Breast epithelium (tissue), 4 donors: ENCODE measurements at places on chromosomes 3 and 15.
A peak's percentile ranks its signal among the peaks of the same experiment; 100 is the strongest.

- DNase-seq = no peak
Observed at GRCh38 chr15:81532001-81532400, 158.0 kb upstream of the TMC3 start.

- DNase-seq = no peak
Observed at GRCh38 chr3:72587282-72587681, 261.0 kb downstream of the SHQ1 start.

DNA sequence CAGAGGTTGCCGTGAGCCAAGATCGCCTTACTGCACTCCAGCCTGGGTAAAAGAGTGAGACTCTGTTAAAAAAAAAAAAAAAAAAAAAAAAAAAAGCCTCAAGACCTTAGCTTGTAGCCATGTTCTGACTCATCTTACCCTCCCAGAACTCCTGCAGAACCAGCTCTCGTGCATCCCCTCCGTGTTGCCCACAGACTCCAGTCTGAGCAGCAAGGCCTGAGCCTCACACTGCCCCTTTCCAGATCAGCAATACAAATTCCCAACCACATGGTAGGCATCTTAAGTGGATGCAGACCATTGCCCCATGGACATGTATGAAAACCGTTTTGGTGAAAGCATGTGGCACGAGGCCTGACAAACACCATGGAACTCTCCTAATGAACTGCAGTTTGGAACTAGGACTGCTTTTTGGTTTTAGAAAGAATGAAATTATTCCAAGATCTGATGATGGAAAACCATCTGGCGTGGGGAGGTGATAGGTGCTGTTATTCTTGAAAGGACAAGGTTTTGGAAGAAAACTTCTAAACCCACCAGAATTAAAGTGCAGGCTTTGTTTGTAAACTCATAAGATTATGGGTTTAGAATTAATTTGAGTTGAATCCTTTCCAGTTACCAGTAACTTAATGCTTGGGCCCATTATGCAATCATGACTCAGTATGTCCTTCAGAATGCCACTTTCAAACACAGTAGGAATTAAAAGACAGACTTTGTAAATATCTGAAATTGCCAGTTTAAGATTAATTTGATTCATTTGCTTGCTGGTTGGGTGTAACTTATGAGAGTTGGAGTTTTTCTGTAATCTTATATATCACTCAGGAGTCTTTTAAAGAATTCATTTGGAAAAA, 163.7 kb upstream of the LRTM1 start:
- no peak for DNase-seq

DNA sequence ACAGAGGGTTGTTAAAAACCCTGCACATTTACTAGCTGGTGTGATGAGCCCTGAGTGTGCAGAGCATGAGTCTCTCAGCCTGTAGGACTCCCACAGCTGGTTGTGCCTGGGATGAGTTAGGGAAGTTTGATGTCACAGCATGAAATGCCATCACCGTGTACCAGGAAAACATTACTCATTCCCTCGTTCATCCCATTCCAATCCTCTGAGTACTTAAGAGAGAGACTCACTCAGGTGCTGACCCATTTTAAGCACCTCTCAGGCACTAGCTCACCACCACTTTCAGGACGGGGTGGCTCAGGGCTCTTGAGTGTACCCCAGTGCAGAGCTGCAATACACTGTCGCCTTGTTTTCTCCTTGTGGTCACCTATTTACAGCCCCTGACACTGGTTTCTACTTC, 18.7 kb downstream of the MGLL start:
- no peak for DNase-seq

DNA sequence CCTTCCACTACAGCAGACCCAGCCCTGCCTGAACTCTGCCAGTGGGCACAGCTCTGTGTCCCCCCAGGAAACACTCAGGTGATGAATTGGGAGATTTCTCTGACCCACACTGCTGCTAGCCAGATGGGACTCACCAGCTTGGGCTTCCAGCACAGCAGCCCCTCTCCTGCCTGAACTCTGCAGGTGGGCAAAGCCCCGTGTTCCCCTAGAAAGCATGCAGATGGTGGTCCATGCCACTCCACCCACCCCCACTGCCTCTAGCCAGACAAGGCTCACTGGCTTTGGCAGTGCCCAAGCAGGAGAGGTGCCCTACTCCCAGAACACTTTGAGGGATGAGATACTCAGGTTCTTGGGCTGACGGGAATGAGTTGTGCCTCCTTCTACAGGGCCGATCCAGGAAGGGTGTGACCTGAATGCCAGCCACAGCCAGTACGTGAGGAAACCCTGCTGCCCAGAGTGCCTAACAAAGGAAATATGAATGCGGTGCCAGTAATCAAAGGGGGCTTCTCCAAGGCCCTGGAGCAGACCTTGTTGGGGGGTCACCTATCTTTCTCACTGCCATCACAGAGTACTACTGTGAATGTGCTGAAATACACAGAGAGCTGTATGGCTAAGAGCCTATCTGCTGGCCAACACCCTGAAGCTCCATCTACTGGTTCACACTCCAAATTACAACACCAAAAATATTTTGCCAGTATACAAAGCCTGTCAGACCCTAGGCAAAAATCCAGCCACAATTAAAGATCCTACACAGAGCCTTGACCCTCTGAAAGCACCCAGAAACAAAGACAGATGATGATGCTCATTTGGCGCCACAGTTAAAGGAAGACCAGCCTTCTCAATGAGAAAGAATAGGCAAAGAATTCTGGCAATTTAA, 61.9 kb downstream of the BTLA start:
- no peak for DNase-seq

- DNase-seq = peak; percentile 54
Observed at GRCh38 chr3:36944641-36945270, at the start of gene TRANK1. Gene TRANK1 (minus strand): TSS chr3:36945054. CDS start chr3:36944809, 245 bp downstream.

- no peak for DNase-seq
Observed at GRCh38 chr15:60787837-60788691, 309.1 kb upstream of the ICE2 start.

DNA sequence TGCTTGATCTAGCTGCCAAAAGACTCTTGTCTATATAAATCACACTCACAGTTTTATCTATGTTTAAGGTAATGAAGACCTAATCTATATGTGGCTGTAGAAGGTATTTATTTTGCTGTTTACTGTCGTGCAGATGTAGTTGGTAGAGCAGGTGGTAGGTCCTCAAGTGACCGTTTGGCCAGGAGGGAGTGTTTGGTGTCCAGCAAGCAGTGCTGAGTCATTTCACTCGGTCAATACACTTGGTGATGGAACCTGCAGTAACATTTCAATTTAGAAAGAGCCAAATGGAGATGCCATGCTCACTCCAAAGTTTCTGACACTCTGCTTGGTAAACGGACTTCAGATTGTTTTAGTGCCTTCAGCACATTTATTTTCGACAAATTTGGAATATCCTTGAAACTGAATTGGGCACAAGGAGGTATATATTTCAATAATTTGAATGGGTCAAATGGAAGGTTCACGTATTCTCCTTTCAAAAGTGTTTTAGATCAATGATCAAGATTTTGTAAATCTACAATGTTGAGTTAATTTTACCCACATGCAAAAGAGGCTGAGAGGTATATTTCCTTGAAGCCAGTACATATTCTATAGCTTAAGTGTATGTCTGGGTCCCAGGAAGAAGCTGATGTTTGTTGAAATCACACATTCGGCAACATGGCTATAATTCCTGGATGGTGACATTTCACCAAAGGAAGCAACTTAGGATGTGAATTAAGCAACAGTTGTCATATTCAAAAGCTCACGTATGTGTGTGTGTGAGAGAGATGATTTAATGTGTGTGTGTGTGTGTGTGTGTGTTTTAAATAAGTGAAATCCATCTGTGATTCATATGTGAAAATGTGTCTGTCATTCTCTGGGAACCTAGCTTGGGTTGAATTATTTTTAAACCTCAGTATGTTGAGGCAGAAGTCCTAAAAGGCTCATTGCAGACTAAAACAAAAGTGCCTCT, 7.7 kb upstream of the CX3CR1 start:
- no peak for DNase-seq

- no peak for DNase-seq
Observed at GRCh38 chr15:86077070-86077469, 2.6 kb upstream of the AGBL1 start.

GRCh38 chr15:66936861-66937582, 128.4 kb upstream of the SMAD3 start:
- DNase-seq = no peak

GRCh38 chr15:25182098-25182478, 227.3 kb downstream of the SNRPN start:
- DNase-seq = peak; percentile 5

DNA sequence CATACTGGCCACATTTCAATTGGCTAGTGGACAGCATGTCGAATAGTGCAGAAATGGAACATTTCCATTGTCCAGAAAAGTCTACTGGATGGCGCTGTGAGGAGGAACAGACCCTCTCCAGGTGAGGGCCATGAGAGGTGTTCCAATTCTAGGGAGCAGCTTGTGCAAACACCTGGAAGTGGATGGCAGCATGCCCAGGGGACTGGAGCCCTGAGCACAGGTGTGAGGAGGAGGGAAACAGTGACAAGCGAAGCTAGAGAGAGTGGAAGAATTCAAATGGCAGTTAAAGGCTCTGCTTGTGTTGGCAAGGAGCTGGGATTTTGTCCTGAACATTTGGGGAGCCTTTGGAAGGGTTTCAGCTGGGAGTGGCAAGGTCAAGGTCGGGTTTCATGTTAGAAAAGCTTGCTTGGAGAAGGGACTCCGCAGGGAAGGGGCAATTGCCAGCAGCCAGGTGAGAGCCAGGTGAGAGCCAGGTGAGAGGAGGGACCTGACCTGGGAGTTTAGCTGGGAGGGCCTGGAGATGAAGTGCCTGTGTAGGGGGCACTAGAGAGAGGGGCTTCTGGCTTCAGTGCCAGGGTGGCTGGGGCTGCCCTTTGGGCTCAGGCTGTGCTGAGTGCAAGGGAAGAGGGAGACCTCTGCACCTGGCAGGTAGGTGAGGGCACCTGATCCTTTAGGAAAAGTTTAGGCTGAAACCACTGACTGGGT, 93.8 kb downstream of the LINGO1 start:
- DNase-seq = peak; percentile 41

GRCh38 chr15:59689626-59690236, 611 bp upstream of the BNIP2 start:
- peak; percentile 88 for DNase-seq

GRCh38 chr15:97470417-97470816, 490.1 kb upstream of the ARRDC4 start:
- no peak for DNase-seq

DNA sequence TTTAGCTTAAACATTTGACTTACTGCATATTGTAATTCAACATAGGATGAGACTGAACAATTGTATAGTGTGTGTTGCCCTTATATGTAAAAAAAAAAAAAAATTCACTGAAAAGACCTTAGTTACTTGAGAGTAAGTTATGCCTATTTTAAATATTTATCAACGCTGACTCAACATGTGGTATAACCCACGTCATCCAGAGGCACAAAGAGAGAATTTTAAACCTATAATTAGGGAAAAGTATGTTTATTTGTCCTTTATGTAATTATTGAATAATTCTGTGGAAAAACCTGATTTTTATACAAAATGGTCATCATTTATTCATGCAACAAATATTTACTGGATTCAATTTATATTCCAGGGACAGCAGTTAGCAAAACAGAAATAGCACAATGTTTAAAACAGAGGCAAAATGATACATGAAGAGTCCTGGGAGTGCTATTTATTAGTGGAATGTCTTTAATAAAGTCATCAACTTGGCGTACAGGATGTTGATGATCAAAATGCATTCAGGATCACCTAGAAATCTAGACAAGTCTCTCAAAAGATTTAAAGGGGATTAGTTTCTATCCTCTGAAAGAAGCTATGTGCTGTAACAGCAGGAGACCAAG, 223.7 kb downstream of the PCCB start:
- DNase-seq = no peak

GRCh38 chr15:85956532-85957275, 123.0 kb upstream of the AGBL1 start:
- DNase-seq = no peak

- DNase-seq = peak; percentile 65
Observed at GRCh38 chr15:73908030-73908821, 18.0 kb upstream of the LOXL1 start.

- no peak for DNase-seq
Observed at GRCh38 chr3:56121716-56122115, 346.6 kb downstream of the ERC2 start.

- peak; percentile 77 for DNase-seq
Observed at GRCh38 chr3:107987036-107987939, 103.5 kb downstream of the CD47 start.

DNA sequence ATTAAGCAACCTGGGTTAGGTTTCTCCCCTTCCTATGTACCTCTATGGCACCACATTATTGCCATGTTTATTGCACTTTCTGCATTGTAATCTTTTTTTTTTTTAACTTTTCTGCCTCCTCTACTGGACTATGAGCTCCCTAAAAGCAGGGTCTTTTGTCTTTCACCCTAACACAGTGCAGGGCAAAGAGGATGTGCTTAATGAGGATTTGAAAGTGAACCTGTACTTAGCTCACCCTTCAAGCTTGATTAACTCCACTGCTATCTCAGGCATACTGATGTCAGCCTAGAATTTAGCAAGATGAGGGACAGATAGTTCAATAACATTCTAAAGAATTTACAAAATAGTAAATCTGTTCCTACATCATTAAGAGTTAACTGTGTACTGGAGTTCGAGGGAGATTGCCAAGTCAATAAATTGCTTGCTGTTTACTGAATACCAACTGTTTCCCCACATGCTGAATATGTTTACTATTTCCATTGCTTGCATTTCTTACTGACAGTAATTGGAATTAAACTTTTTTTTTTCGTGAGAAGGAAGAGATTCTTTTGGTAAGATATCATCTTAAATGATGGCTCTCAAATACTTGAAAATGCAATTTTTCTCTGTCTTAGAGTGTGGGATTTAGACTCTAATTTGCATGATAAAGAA, 15.7 kb upstream of the PPARG start:
- no peak for DNase-seq

DNA sequence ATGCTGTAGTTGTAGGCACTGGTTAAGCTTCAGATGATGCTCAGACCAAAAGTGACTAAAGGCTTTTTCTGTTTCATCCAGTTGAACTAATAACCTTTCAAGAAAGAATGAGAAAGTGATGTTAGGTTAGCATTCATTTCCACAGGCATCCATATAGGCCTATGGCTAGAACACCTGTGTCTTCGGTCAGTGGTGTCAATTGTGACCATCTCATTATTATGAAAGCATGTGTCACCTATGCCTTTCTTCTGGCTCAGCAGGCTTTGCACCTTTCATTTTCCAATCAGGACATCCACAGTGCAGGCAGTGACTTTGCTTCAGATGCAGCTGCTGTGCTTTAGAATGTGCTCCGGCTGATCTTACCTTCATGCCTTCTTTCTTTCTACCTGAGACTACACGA, 57.9 kb downstream of the B3GNT5 start:
- no peak for DNase-seq

- DNase-seq = no peak
Observed at GRCh38 chr15:39539973-39540558, 40.8 kb upstream of the THBS1 start.
